Common myeloid progenitor, CD34-positive (primary cell): ENCODE measurements at places on chromosomes 6 and 20.

DNA sequence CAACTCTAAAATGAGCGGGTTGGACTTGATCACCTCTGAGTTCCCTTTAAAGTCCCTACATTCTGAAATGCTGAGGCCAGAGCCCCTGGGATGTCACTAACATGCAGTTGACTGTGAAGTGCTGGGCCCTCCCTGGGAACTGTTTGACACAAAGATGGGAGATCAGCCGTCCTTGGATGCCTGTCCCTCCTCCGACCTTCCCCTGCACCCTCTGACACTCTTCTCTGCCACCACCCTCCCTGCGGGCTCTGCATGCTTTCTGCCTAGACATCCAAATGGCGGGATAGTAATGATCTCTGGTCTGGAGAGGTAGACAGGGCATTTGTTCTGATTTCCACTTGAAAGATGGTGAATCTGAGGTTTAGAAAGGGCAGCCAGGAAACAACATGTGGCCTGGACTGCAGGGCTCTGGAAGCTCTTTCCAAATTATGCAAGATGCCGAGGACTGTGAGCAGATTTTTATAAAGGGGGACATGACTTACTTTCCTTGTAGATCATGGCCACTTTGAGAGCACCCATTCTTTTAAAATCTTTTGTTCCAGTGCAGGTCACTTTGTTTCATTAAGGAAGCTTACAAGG is 113.2 kb downstream of the ZDHHC14 start:
- H3K27ac ChIP-seq, result no peak overlapping the region
- H3K27me3 ChIP-seq, result no peaks in the 10 kb centered on the region
- no peak for DNase-seq
- H3K4me3 ChIP-seq, result no peak overlapping the region

- no peaks in the 10 kb centered on the region for H3K36me3 ChIP-seq
- no peak overlapping the region for H3K27ac ChIP-seq
- DNase-seq, result no peak
Observed at GRCh38 chr20:17909869-17910321, 58.7 kb downstream of the SNX5 start.

- no peak for DNase-seq
- H3K4me1 ChIP-seq, result no peaks in the 10 kb centered on the region
- H3K4me3 ChIP-seq, result no peak overlapping the region
- H3K27ac ChIP-seq, result no peak overlapping the region
Observed at GRCh38 chr6:132143258-132143657, 192.1 kb upstream of the CCN2 start.

GRCh38 chr20:61125076-61125475 is 127.0 kb upstream of the CDH4 start:
- H3K27ac ChIP-seq, result no peak overlapping the region
- no peak overlapping the region for H3K4me3 ChIP-seq
- H3K36me3 ChIP-seq, result no peaks in the 10 kb centered on the region
- peaks cover 2% of the 10 kb centered on the region for H3K27me3 ChIP-seq

DNA sequence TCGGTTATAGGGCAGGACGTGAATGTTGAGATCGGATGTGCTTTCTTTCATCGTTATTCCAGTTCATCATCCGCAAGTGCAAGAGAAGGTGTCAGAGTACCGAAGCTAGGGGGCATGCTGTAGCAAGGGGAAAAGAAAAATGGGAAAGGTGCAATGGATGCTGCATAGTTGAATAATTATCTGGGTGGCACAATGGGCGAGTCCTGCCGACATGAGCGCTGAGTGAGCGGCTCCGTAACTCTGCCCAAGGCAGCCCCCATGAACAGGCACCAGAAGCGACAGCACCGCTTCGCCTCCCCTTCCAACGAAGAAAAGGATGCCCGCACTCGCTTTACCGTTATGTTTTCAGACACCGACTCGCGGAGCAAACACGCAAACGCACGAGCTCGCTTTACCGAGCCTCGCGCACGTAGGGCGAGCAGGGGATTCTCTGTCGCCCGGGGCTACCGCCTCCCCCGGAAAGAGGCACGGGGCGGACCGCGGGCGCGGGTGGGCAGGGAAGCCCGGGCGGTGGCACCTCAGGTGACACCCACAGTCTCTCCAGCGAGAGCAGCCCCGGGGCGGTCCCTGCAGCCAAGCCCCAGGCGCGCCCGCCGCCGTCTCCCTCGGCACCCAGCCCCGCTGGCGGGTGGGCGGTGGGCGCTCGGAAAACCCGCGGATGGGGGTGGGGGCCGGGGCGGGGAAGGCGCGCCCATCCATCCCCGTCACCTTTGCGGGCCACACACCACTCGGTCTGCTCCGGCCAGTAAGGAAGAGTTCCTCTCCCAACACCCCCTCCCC is 654 bp downstream of the WASF1 start:
- peaks cover 18% of the 10 kb centered on the region for H3K4me1 ChIP-seq
- peak overlapping the region; percentile 39 for H3K27ac ChIP-seq
- H3K4me3 ChIP-seq, result peak overlapping the region; percentile 97
- peaks cover 7% of the 10 kb centered on the region for H3K36me3 ChIP-seq
- peak; percentile 78 for DNase-seq

DNA sequence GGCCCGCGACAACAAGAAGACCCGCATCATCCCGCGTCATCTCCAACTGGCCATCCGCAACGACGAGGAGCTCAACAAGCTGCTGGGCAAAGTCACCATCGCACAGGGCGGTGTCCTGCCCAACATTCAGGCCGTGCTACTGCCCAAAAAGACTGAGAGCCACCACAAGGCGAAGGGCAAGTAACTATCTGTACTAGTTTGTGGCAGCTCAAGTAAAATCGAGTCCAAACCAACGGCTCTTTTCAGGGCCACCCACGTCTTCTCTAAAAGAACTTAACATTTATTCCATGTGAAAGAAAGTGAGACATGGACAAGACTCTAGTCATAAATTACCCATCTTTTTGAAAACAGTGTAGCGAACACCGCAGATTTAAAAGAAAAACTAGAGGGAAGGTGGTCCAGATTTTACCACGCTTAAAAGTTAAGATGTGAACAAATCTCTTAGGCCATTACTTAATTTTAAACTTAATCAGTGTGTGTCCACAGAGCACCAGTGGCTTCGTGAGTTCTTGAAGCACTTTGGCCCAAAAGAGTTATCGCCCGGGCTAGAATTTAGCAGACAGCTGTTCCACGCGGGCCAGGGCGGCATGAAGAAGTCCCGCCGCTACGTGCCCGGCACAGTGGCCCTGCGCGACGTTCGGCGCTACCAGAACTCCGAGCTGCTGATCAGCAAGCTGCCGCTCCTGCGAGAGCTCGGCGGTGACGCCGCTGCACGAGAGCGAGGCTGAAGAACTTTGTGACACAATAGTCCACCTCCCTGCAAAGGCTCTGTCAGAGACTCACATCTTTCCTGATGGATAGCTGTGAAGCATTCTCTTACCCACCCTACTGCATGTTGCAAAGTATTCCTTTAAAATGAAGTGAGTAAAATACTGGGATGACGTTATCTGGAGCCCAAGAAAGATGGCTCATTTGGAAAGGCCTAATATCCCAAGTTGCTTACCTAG is 113.9 kb upstream of the PRSS16 start:
- DNase-seq, result peak; percentile 89
- H3K27me3 ChIP-seq, result no peaks in the 10 kb centered on the region
- peak overlapping the region; percentile 50 for H3K27ac ChIP-seq

- H3K27me3 ChIP-seq, result no peaks in the 10 kb centered on the region
- DNase-seq, result peak; percentile 71
- H3K4me1 ChIP-seq, result peaks cover 17% of the 10 kb centered on the region
- peak overlapping the region; percentile 48 for H3K4me3 ChIP-seq
- peak overlapping the region; percentile 20 for H3K27ac ChIP-seq
Observed at GRCh38 chr20:36629719-36630681, 16.0 kb downstream of the SLA2 start.

GRCh38 chr20:36827541-36828279 is 48.2 kb upstream of the TLDC2 start:
- peaks cover 4% of the 10 kb centered on the region for H3K36me3 ChIP-seq
- H3K27me3 ChIP-seq, result no peaks in the 10 kb centered on the region
- H3K4me1 ChIP-seq, result no peaks in the 10 kb centered on the region
- no peak overlapping the region for H3K27ac ChIP-seq

GRCh38 chr6:26360451-26361416 is 4.3 kb upstream of the BTN3A2 start:
- no peak for DNase-seq
- H3K27me3 ChIP-seq, result no peaks in the 10 kb centered on the region
- H3K4me3 ChIP-seq, result no peak overlapping the region
- H3K27ac ChIP-seq, result no peak overlapping the region
- H3K36me3 ChIP-seq, result no peaks in the 10 kb centered on the region

GRCh38 chr20:25273541-25274358 is 25.9 kb downstream of the PYGB start:
- no peak overlapping the region for H3K4me3 ChIP-seq
- H3K27me3 ChIP-seq, result no peaks in the 10 kb centered on the region
- H3K36me3 ChIP-seq, result peaks cover 86% of the 10 kb centered on the region
- no peak for DNase-seq
- H3K27ac ChIP-seq, result no peak overlapping the region

- no peaks in the 10 kb centered on the region for H3K27me3 ChIP-seq
- H3K4me3 ChIP-seq, result no peak overlapping the region
- H3K36me3 ChIP-seq, result no peaks in the 10 kb centered on the region
- DNase-seq, result peak; percentile 91
Observed at GRCh38 chr20:41150664-41151063, 13.3 kb downstream of the PLCG1 start.

GRCh38 chr6:151494936-151495320 is 1.1 kb downstream of the CCDC170 start:
- no peak for DNase-seq
- H3K36me3 ChIP-seq, result no peaks in the 10 kb centered on the region
- H3K27me3 ChIP-seq, result peaks cover 42% of the 10 kb centered on the region
- peaks cover 28% of the 10 kb centered on the region for H3K4me1 ChIP-seq
- peak overlapping the region; percentile 73 for H3K4me3 ChIP-seq

DNA sequence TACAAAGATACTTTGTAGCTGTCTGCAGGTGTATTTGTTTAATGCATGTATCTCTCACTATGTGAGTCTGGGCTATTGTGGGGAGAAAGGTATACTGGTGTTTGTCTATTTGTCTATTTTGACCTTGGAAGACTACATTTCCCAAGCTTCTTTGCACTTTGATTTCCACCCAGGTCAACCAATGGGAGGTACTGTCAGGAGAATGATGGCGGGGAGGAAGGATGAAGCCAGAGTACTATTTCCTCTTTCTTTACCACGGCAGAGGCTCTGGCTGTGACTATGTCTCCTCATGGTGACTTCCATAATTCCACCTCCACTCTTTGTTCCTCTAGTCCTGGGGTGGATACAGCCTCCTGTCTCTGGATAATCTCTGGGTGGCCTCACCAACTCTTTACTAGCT is 23.1 kb downstream of the LBP start:
- H3K36me3 ChIP-seq, result no peaks in the 10 kb centered on the region
- H3K27me3 ChIP-seq, result peaks cover 3% of the 10 kb centered on the region
- no peak overlapping the region for H3K27ac ChIP-seq
- DNase-seq, result no peak
- H3K4me1 ChIP-seq, result no peaks in the 10 kb centered on the region
- no peak overlapping the region for H3K4me3 ChIP-seq

GRCh38 chr6:87846434-87846833 is 144.4 kb upstream of the AKIRIN2 start:
- H3K36me3 ChIP-seq, result no peaks in the 10 kb centered on the region
- DNase-seq, result no peak
- H3K27ac ChIP-seq, result no peak overlapping the region
- no peaks in the 10 kb centered on the region for H3K4me1 ChIP-seq
- H3K4me3 ChIP-seq, result no peak overlapping the region
- no peaks in the 10 kb centered on the region for H3K27me3 ChIP-seq
